ENCODE measurements at places on chromosomes 1 and 21. TPM values are rescaled to one million over a fixed set of nuclear protein-coding genes. Genes with fewer than 3 reads are reported as not detected.
A peak's percentile ranks its signal among the peaks of the same experiment; 100 is the strongest.

GRCh38 chr1:166184897-166185296 lies 18.1 kb upstream of the FAM78B start:
- H3K27ac ChIP-seq = no peak overlapping the region
- H3K4me1 ChIP-seq = no peaks in the 10 kb centered on the region
- no peaks in the 10 kb centered on the region for H3K27me3 ChIP-seq

The CD53 gene
- 275 TPM for total RNA-seq

DNA sequence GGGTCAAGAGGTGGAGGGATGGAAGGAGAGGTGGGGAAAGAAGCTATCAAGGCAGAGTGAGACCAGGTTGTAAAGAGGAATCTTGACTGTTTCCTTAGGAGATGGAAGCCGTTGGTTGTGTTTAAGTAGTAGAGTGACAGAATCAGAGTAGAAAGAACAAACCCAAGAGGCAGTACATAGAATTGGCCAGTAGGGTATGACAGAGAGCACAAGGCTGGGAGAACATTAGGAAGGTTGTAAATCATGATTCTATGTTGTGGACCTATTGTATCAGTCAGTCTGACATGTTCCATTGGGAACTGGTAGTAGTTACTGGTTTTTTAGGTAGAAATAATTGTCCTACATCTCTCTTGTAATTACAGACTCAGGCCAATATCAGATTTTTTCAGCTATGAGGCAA lies 486.9 kb upstream of the USP24 start:
- no peak overlapping the region for H3K4me3 ChIP-seq
- DNase-seq = no peak
- no peak overlapping the region for H3K27ac ChIP-seq
- H3K27me3 ChIP-seq = no peaks in the 10 kb centered on the region
- H3K36me3 ChIP-seq = no peaks in the 10 kb centered on the region

DNA sequence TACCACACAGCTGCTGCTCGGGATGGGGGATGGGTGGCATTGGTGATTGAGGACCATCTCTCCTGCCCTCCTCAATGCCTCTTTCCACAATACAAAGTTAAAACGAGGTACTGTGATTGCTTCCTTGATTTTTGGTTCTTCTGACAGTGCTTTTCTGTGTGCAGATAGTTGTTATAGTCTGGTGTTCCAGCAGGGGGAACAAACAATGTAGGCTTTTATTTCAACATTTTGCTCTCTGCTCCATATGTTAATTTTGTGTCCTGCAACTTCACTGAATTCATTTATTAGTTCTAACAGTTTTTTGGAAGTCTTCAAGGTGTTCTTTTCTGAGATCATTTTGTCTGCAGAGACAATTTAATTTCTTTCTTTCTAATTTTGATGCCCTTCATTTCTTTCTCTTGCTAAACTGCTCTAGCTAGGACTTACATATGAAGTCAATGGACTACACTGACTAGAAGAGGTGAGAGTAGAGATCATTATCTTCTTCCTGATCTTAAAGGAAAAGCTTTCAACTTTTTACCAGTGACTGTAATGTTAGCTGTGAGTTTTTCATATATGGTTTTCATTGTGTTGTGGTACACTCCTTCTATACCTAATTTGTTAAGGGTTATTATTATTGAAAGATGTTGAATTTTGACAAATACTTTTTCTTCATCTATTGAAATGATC lies 45.4 kb downstream of the TNFSF18 start:
- DNase-seq = no peak
- H3K36me3 ChIP-seq = no peaks in the 10 kb centered on the region
- no peak overlapping the region for H3K4me3 ChIP-seq
- no peaks in the 10 kb centered on the region for H3K27me3 ChIP-seq
- no peak overlapping the region for H3K27ac ChIP-seq
- H3K4me1 ChIP-seq = no peaks in the 10 kb centered on the region

DNA sequence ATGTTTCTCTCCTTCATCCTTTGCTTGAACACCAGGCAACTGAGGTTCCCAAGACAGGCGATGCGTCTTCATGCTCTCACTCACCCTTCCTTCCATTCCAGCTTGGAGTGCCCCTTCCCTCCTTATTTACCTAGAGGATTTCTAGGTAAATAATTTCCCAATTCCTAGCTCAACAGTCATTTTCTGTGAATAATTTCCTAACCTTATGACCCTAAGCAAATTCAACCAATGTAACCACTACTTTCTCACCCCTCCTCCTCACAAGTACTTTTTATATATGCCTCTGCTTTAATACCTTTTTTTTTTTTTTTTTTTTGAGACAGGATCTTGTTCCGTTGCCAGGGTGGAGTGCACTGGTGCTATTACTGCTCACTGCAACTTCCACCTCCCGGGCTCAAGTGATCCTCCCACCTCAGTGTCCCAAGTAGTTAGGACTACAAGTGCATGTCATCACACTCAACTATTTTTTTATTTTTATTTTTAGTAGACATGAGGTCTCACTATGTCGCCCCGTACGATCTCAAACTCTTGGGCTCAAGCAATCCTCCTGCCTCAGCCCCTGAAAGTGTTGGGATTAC lies 86.7 kb downstream of the USP24 start:
- H3K4me3 ChIP-seq = no peak overlapping the region
- no peaks in the 10 kb centered on the region for H3K27me3 ChIP-seq

DNA sequence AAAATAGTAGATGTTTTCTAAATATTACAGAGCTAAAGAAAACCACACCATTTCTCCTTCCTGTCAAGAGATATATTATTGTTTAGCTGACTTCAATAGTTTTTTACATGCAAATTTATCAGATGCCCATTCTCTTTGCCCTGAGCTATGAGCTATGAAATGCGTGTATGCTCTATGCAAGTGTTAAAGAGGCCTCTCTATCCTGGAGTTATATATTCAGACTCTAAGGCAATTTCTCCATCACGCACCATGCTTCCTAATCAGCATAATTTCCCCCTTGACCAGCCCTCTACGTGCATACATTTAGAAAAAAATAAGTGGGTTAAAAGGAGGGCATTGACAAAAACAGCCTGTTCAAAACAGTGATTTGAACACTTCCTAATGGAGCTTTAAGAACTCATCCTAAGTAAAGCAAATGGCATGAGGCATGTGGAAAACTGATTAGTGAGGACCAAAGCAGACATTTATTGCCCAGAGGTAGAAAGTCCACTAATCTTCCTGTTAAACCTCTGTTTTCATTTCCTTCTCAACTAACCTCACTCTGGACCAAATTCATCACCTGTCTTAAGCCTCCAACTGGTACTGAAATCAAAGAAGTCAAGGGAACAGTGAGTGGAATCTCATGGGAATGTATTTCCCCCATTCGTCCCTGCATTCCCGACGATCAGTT lies 565.8 kb upstream of the PKN2 start:
- no peak overlapping the region for H3K27ac ChIP-seq
- no peaks in the 10 kb centered on the region for H3K4me1 ChIP-seq
- no peaks in the 10 kb centered on the region for H3K36me3 ChIP-seq
- H3K4me3 ChIP-seq = no peak overlapping the region
- no peaks in the 10 kb centered on the region for H3K27me3 ChIP-seq

The GLIS1 gene
- total RNA-seq = not detected

The CD1D gene
- total RNA-seq = not detected

The ZNF496 gene
- 17.3 TPM for total RNA-seq

DNA sequence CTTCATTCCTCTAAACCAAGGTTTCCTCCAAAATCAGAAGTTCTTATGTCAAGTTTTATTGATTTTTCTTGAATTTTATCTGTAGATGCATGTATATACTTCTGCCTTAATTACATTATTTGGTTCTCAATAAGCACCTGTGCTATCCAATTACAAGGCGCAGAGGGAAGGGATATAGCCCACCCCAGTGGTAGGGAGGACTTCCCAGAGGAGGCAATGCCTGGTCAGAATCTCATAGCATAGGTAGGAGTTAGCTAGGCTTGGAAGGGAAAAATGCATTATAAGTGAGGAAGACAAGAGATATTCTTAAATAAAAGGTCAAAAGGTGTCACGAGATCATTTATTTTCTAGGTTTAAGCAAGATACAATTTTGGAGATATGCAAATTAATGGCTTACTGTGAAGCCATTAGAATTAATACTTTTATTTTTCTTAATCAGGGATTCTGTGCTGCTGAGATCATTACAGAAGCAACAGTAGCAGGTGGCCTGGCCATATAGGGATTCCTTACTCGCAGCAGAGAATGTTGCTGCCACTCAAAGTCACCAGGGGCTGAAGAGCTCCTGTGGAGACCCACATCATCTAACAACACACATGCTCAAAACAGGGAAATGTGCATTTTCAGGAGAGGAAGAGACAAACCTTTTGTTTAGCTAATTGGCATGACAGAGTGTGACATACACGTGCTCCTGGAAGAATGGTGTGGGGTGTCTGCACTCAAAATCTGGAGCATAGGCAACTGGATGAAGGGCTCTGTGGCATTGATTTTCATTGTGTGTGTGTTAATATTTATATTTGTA lies 178.3 kb downstream of the ATG4C start:
- H3K27ac ChIP-seq = no peak overlapping the region
- no peaks in the 10 kb centered on the region for H3K27me3 ChIP-seq
- no peaks in the 10 kb centered on the region for H3K4me1 ChIP-seq
- no peak overlapping the region for H3K4me3 ChIP-seq
- H3K36me3 ChIP-seq = no peaks in the 10 kb centered on the region
- no peak for DNase-seq

DNA sequence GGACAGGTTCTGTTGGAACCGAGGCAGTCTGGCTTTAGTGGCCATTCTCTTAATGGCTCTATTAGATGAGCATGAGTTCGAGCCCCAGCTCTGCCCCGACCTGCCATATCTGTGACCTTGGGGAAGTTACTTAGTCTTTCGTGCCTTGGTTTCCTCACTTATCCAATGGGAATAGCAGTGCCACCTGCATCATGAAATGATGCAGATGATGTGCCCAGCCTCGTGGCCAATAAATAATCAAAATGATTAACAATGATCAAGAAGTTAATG lies 30.6 kb downstream of the CAMK1G start:
- H3K27ac ChIP-seq = no peak overlapping the region
- DNase-seq = no peak
- peaks cover 3% of the 10 kb centered on the region for H3K4me1 ChIP-seq
- no peak overlapping the region for H3K4me3 ChIP-seq
- no peaks in the 10 kb centered on the region for H3K27me3 ChIP-seq
- no peaks in the 10 kb centered on the region for H3K36me3 ChIP-seq

The SPRR2F gene
- total RNA-seq = not detected

GRCh38 chr1:177181631-177182291 lies 11.0 kb downstream of the BRINP2 start:
- H3K4me1 ChIP-seq = no peaks in the 10 kb centered on the region
- DNase-seq = no peak
- H3K27ac ChIP-seq = no peak overlapping the region
- H3K27me3 ChIP-seq = no peaks in the 10 kb centered on the region
- no peak overlapping the region for H3K4me3 ChIP-seq
- no peaks in the 10 kb centered on the region for H3K36me3 ChIP-seq

GRCh38 chr1:13829152-13829769 lies 129.3 kb downstream of the PRDM2 start:
- H3K27me3 ChIP-seq = no peaks in the 10 kb centered on the region
- H3K4me3 ChIP-seq = no peak overlapping the region
- no peak for DNase-seq
- peaks cover 2% of the 10 kb centered on the region for H3K4me1 ChIP-seq
- no peak overlapping the region for H3K27ac ChIP-seq

GRCh38 chr1:35745124-35745730 lies 24.6 kb downstream of the CLSPN start:
- no peaks in the 10 kb centered on the region for H3K36me3 ChIP-seq
- H3K4me3 ChIP-seq = no peak overlapping the region
- H3K27me3 ChIP-seq = no peaks in the 10 kb centered on the region
- no peak overlapping the region for H3K27ac ChIP-seq
- no peaks in the 10 kb centered on the region for H3K4me1 ChIP-seq

- no peak for DNase-seq
- peak overlapping the region; percentile 37 for H3K27ac ChIP-seq
- H3K27me3 ChIP-seq = no peaks in the 10 kb centered on the region
- H3K4me1 ChIP-seq = peaks cover 53% of the 10 kb centered on the region
Measured at GRCh38 chr1:25795211-25795610, 4.8 kb upstream of the SELENON start.

The NPR1 gene
- total RNA-seq = not detected

DNA sequence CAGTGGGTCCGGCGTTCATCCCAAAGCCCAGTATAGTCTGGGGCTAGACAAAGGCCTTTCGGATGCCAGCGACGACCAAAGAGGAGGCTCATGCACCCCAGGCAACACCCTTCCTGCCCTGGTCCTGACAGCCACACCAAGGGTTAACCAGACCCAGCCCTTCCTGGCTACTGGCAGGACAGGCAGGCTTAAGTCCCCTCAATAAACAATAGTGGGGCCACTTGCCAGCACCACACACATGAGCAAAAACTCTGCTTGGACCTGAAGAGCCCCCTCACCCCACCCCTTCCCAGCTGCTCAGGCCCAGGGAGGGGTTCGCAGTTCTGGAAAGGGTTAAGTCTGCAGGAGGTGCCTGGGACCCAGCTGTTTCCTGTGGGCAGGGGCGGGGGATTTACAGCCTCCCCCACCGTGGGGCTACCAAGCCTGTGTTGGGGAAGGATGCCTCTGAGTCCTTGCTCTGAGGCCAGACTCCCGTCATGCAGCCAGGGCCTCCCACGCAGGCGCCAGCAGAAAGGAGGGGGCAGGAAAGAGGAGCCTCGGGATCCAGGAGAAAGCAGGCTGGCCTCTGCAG lies 18.2 kb downstream of the PHLDA3 start:
- H3K4me1 ChIP-seq = no peaks in the 10 kb centered on the region
- H3K27ac ChIP-seq = no peak overlapping the region
- no peaks in the 10 kb centered on the region for H3K36me3 ChIP-seq
- H3K27me3 ChIP-seq = no peaks in the 10 kb centered on the region
- no peak overlapping the region for H3K4me3 ChIP-seq

- no peaks in the 10 kb centered on the region for H3K27me3 ChIP-seq
- peaks cover 10% of the 10 kb centered on the region for H3K36me3 ChIP-seq
- no peak overlapping the region for H3K27ac ChIP-seq
Measured at GRCh38 chr21:37130971-37131370, 57.9 kb downstream of the TTC3 start.

The OR2T12 gene
- total RNA-seq = not detected

DNA sequence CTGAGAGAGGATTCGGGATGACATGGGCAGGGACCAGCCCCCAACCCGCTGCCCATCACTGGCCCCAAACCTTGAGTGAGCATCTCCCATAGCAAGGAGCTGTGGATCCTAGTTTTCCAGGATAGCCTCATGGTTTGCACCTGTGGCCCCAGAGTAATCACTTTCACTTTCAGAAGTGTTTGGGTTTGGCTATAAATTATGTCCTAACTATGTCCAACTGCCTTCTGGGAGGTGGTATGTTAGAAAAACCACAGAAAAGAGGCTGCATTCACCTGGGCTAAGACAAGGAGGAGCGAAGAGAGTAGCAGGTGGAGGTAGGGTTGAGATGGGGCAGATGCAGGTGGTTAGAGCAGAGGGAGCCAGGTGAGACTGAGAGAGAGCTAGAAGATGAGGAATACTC lies 19.4 kb upstream of the CLIC6 start:
- no peak overlapping the region for H3K4me3 ChIP-seq
- H3K27ac ChIP-seq = no peak overlapping the region
- DNase-seq = no peak
- H3K4me1 ChIP-seq = no peaks in the 10 kb centered on the region

The TMEM200B gene
- total RNA-seq = not detected

GRCh38 chr1:50502147-50502546 lies 78.9 kb upstream of the DMRTA2 start:
- H3K27me3 ChIP-seq = no peaks in the 10 kb centered on the region
- H3K4me3 ChIP-seq = no peak overlapping the region

Measured in naive thymus-derived CD4-positive, alpha-beta T cell (primary cell).